ENCODE measurements at places on chromosomes 2 and 18. TPM values are rescaled to one million over a fixed set of nuclear protein-coding genes. Genes with fewer than 3 reads are reported as not detected.

The LAMA1 gene
- total RNA-seq, result 0.14 TPM

The MOGAT1 gene
- total RNA-seq, result not detected

The ANKRD12 gene
- total RNA-seq, result 56.8 TPM

The ELOA2 gene
- total RNA-seq, result not detected

GRCh38 chr2:110931648-110932047, 189.1 kb upstream of the BCL2L11 start:
- H3K27me3 ChIP-seq, result no peaks in the 10 kb centered on the region
- H3K4me1 ChIP-seq, result no peaks in the 10 kb centered on the region
- no peak overlapping the region for H3K4me3 ChIP-seq
- no peak for DNase-seq
- no peak overlapping the region for H3K27ac ChIP-seq

DNA sequence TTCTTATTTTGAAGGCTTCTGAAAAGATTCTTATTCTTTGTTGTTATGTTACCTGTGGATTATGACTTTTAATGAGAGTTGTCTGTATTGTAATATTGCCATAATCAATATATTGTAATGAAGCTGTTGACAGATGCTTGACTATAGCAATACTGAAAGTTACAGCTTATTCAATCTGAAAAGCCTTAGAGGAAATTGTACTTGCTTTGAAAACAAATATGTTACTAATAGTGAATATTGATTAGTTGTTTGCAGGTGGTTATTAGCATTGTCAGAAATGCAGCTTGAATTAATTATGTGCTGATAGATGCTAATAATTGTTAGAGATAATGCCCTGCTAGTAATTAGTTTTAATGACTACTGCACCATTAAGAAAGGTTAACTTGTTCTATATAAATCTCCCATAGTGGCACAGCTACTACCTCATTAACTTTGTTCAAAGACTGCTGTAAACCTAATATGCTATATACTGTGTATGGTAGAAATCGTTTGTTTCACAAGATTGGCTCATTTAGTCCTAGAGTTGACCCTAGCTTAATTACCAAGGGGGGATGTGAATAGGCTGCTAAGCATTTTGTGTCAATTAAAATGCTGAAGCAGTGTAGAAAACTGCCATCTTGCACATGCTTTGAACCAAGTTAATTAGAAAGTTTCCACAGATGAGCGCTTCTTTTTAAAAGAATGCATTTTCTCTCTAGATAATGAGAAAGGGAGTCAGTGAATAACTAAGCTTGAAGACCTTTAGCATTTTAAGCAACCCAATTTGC, 30.5 kb downstream of the SLC39A10 start:
- no peaks in the 10 kb centered on the region for H3K4me1 ChIP-seq
- no peaks in the 10 kb centered on the region for H3K27me3 ChIP-seq
- H3K36me3 ChIP-seq, result no peaks in the 10 kb centered on the region
- no peak for DNase-seq

- no peaks in the 10 kb centered on the region for H3K36me3 ChIP-seq
- no peak overlapping the region for H3K4me3 ChIP-seq
- no peaks in the 10 kb centered on the region for H3K27me3 ChIP-seq
- no peak for DNase-seq
- H3K4me1 ChIP-seq, result no peaks in the 10 kb centered on the region
- no peak overlapping the region for H3K27ac ChIP-seq
Observed at GRCh38 chr18:41624460-41624859, 330.6 kb upstream of the PIK3C3 start.

DNA sequence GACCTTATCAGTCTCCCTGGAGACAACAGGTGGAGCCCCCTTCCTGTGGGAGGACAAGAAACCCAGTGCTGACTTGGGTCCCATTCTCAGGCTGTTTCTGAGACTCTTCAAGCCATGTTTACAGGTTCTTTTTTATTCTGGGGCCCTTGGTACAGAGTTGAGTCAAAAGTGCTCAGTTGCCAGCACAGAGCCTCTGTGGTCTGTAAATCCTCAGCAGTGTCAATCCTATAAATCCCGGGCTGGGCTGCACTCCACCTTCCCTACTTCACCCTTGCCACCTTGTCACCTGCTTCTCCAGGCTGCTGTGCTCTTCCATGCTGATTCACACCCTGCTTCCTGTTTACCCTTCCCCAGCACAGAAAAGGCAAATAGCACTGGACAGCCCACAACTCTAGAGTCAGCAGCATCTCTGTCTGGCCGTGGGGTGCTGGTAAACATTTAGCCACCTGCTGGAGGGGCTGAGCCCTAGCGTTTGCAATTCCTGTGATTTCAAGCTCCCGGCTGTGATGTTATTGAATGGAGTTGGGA, 74.7 kb downstream of the TNFRSF11A start:
- no peak overlapping the region for H3K27ac ChIP-seq
- no peak overlapping the region for H3K4me3 ChIP-seq
- no peaks in the 10 kb centered on the region for H3K27me3 ChIP-seq
- H3K4me1 ChIP-seq, result no peaks in the 10 kb centered on the region
- DNase-seq, result no peak
- no peaks in the 10 kb centered on the region for H3K36me3 ChIP-seq

DNA sequence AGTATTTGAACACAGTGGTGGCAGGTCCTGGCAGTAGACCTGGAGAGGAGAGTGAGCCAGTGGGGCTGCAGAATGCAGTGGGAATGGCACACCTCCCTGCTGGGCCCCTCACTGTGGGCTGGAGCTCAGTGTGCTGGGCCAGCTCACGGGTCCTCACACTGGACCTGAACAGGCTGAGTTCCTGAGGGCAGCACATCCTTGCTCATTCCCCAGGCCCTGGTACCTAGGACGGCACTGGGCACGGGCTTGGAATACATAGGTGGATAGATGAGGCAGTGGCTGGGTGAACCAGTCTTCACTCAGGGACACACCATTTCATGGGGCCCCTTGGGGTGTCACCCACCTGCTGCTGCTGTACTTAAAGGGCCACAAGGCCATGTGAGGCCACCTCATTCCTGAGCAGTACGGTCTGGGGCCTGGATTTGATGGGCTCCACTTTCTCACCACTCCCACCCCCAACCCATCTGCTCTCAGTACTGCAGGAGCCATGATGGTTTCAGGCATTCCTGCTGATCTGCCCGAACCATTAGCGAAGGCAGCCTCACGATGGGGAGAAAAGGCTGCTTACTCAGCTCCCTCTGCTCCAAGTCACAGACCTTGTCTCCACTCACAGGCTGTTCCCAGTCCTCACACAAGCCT, 4.2 kb downstream of the TMEM177 start:
- peaks cover 29% of the 10 kb centered on the region for H3K4me1 ChIP-seq
- H3K36me3 ChIP-seq, result peaks cover 10% of the 10 kb centered on the region
- no peak overlapping the region for H3K4me3 ChIP-seq
- H3K27ac ChIP-seq, result peak overlapping the region; percentile 62
- no peaks in the 10 kb centered on the region for H3K27me3 ChIP-seq

DNA sequence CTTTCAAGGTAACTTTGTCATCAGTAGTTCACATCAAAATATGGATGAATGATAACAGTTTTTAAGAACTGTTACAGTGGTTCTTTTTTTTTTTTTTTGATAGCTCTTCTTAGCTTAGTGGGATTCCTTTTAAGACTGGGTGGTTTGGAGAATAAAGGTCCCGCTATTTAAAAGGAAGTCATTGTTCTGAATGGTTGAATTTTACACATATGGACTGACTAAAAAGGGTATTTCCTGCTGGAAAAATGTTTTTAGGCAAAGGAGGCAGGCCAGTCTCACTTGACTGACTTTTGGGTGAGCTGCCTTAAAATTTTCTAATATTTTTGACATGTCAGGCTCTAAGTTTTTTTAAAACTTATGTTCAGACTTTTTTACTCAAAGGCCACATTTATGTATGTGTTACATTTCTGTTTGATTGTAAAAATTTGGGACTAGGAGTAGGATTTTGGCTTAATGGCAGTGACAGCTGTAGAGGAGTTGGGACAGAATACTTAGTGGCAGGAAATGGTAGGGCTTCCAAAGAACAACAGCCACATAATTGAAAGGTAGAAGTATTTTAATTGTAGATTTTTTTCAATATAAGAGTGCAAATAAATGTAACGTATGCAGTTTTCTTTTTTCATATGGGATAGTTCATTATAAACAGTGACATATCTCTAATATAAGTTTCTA, 13.7 kb downstream of the VAPA start:
- H3K27ac ChIP-seq, result no peak overlapping the region
- H3K4me1 ChIP-seq, result peaks cover 54% of the 10 kb centered on the region
- no peaks in the 10 kb centered on the region for H3K27me3 ChIP-seq
- no peak for DNase-seq

- no peaks in the 10 kb centered on the region for H3K27me3 ChIP-seq
- no peaks in the 10 kb centered on the region for H3K36me3 ChIP-seq
- DNase-seq, result no peak
- H3K4me3 ChIP-seq, result no peak overlapping the region
Observed at GRCh38 chr2:108243566-108243965, 3.8 kb downstream of the SULT1C3 start.

DNA sequence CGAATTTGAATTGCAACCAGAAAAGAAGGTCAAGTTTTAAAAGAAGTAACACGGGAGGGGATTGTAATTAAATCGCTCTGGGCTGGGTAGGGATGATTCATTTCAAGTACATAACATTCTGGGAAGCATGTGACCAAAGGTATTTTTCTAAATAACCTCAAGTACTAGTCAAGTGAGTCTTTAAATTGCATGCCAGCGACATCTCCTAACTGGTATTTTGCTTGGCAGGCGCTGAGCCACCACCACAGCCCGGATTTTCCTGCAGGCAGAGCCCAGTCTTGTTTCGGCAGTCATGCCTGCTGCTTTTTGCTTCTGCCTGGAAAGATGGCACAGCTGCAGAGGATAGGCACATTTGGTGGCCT, 33.7 kb upstream of the NPAS2 start:
- H3K36me3 ChIP-seq, result no peaks in the 10 kb centered on the region
- H3K27ac ChIP-seq, result no peak overlapping the region
- no peak overlapping the region for H3K4me3 ChIP-seq

DNA sequence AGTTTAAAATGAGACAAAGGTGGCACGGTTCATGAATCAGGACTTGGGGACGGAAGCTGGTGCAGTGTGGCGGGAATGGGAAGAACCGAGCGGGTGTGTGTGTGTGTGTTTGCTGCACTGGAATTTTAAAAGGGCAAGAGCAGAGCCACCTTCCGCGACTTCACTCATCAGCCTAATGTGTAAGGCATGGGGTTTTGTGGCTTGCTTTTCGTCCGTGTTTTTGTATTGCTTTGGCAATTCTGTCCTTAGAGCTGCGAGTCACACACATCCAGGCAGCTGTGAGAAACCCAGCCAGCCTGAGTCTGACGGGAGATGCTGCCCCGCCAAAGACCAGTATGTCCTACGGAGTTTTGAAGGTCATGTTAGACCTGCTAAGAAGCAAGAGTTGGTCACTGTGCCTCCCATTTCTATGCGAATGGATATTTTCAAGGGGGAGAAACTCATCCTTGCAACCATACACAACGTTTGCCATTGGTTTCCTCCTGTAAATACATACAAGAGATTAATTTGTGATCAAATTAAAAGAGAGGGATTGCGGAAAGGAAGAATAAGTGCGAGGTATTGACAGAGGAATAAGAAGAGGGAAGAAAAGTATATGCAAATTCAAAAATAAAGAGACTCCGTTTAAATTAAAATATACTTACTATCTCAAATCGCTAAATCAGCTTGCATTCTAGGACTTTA, 665 bp upstream of the CACNB4 start:
- DNase-seq, result peak; percentile 9
- H3K27me3 ChIP-seq, result no peaks in the 10 kb centered on the region
- H3K4me1 ChIP-seq, result peaks cover 23% of the 10 kb centered on the region
- H3K4me3 ChIP-seq, result peak overlapping the region; percentile 29
- no peaks in the 10 kb centered on the region for H3K36me3 ChIP-seq
